T-cell (primary cell): ENCODE measurements at places on chromosomes 2 and 18. TPM values are rescaled to one million over a fixed set of nuclear protein-coding genes. Genes with fewer than 3 reads are reported as not detected.

CCT7 gene
- 210 TPM for total RNA-seq

SERPINE2 gene
- 2.0 TPM for total RNA-seq

IL1R2 gene
- total RNA-seq = 0.59 TPM

IL1B gene
- total RNA-seq = 1.1 TPM

ALPI gene
- not detected for total RNA-seq

ALKAL2 gene
- total RNA-seq = not detected

TUBA3E gene
- not detected for total RNA-seq

MEIS1 gene
- total RNA-seq = 3.4 TPM

- no peak overlapping the region for H3K4me3 ChIP-seq
- no peaks in the 10 kb centered on the region for H3K4me1 ChIP-seq
Measured at GRCh38 chr2:175874291-175874690, 127.8 kb downstream of the LNPK start.

DNA sequence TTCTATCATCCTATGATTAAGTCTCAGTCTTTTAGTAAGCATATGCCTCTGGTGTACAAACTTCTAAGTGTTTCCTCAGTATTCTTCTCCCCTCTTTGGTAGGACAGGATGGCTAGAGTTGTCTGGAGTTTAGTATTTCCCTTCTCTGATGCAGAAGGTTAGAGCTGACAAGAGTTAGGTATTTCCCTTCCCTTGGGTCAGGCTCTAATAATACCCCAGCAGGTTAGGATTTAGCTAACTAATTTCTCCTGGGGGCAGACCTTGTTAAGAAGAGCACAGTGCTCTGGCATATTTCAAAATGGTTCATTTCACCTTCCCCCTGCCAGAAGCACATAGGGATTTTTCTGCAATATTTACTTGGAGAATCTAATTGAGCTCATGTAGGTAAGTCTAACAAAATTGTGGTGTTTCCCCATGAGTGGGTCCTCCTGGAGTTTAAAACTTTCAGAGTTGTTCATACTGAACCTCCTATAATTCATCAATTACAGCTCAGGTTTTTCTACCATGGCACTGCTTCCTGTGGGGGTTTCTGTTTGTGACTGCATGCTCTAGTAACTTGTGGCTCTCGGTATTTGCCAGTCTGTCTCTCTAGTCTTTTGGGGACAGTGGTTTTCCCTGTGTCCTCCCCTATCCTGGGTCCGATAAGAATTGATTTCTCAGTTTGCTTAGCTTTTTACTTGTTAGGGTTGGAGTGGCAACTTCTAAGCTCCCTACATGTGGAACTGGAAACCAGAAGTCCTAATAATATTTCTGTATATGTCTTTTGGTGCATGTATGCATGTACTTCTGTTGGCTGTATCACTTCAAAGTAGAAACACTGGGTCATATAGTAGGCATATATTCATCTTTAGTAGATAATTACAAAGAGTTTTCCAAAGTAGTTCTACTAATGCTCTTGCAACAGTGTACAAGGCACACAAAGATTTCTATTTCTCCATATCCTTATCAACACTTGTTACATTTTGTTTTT, 77.7 kb downstream of the GDF7 start:
- H3K36me3 ChIP-seq = no peaks in the 10 kb centered on the region
- H3K4me3 ChIP-seq = no peak overlapping the region
- no peak overlapping the region for H3K27ac ChIP-seq

DNA sequence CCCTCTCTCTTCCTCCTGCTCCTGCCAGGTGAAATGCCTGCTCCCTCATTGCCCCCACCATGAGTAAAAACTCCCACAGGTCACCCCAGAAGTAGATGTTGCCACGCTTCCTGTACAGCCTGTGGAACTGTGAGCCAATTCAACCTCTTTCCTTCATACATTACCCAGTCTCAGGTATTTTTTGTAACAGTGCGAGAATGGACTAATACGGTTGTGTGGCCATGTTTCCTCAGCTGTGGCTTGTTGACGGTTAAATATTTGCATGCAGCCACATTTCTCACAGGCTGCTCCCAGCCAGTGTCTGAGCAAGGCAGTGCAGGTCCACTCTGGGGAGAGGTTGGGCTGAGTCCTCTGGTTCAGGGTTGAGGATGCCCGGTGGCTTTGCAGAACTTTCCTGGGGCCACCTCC, 27.8 kb upstream of the COPS8 start:
- no peak for DNase-seq
- no peaks in the 10 kb centered on the region for H3K36me3 ChIP-seq
- H3K27ac ChIP-seq = no peak overlapping the region
- no peaks in the 10 kb centered on the region for H3K4me1 ChIP-seq
- H3K27me3 ChIP-seq = no peaks in the 10 kb centered on the region

GRCh38 chr2:7844414-7844965, 837.4 kb upstream of the ID2 start:
- H3K4me1 ChIP-seq = no peaks in the 10 kb centered on the region
- no peak overlapping the region for H3K4me3 ChIP-seq
- H3K27ac ChIP-seq = no peak overlapping the region
- H3K36me3 ChIP-seq = no peaks in the 10 kb centered on the region
- no peaks in the 10 kb centered on the region for H3K27me3 ChIP-seq

DNA sequence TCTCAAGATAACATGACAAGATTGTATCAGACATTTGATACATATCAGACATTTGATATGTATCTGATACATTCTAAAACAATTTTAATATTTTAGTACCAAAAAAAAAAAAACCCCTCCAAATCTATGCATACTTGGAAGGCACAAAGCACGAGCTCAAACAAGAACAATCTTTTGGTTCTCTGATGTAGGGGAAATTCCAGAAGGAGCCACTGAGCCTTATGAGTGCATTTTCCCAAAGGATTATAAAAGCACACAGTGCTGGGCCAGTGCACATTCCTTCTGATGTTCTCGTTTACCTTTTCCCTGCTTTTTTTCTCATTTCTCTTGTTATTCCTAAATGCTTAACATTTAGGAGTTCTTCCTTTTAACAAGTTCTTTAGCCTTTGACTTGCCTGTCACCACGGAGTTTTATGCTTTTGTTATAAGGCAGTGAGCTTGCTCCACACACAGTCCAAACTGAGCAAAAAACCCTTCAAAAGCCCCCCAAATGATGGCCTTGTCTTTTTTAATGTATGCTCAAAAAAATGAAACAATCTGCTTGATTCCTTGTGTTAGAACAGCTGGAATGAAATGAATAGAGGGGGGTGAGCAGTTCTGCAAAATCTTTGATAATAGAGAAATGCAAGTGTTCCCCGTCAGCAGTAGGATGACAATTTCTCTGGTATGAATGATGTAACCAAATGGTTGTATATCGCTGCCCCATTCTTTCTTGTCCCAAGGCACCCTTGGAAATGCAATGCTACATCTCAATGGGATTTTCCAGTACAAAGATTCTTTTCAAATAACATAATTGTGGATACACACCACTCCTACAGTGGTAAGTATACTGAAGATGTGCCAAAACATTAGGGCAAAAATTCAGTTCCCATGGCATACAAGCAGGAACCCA, 597.2 kb upstream of the ZEB2 start:
- no peak overlapping the region for H3K27ac ChIP-seq
- no peaks in the 10 kb centered on the region for H3K36me3 ChIP-seq
- H3K27me3 ChIP-seq = no peaks in the 10 kb centered on the region
- DNase-seq = no peak
- no peak overlapping the region for H3K4me3 ChIP-seq

- H3K4me3 ChIP-seq = no peak overlapping the region
- peak overlapping the region; percentile 21 for H3K27ac ChIP-seq
- no peaks in the 10 kb centered on the region for H3K27me3 ChIP-seq
- H3K4me1 ChIP-seq = peaks cover 38% of the 10 kb centered on the region
- H3K36me3 ChIP-seq = no peaks in the 10 kb centered on the region
Measured at GRCh38 chr2:105827351-105828096, 82.8 kb downstream of the NCK2 start.

- no peaks in the 10 kb centered on the region for H3K4me1 ChIP-seq
- no peaks in the 10 kb centered on the region for H3K36me3 ChIP-seq
- peaks cover 31% of the 10 kb centered on the region for H3K27me3 ChIP-seq
Measured at GRCh38 chr2:20135631-20136050, 84.2 kb upstream of the LAPTM4A start.

- no peak overlapping the region for H3K4me3 ChIP-seq
- no peak overlapping the region for H3K27ac ChIP-seq
- H3K4me1 ChIP-seq = no peaks in the 10 kb centered on the region
- H3K27me3 ChIP-seq = no peaks in the 10 kb centered on the region
- DNase-seq = no peak
Measured at GRCh38 chr2:152489364-152489763, 154.4 kb downstream of the FMNL2 start.

- DNase-seq = no peak
- H3K36me3 ChIP-seq = no peaks in the 10 kb centered on the region
- H3K4me3 ChIP-seq = no peak overlapping the region
- no peaks in the 10 kb centered on the region for H3K27me3 ChIP-seq
- no peaks in the 10 kb centered on the region for H3K4me1 ChIP-seq
Measured at GRCh38 chr2:6423944-6424343, 441.8 kb downstream of the CMPK2 start.

DNA sequence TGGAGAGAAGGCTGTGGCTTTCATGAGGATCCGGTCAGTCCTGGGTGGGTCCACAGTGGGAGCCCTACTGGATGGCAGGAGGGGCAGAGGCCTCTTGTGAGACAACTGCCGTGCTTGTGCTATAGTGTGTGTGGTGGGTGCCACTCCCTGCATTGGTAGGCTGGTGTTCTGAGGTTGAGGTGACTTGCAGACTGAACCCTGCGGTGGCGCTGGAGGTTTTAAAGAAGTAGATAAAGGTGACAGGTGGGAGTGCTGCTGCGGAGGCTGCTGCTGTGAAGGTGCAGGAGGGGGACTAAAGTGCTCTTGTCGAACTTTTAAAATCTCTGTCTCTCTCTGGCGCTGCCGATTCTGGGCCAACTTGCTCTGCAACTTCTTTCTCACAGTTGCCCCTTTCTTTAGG, 29.7 kb downstream of the INO80D start:
- no peaks in the 10 kb centered on the region for H3K4me1 ChIP-seq
- no peak overlapping the region for H3K4me3 ChIP-seq
- no peaks in the 10 kb centered on the region for H3K27me3 ChIP-seq
- H3K27ac ChIP-seq = no peak overlapping the region

- no peak overlapping the region for H3K27ac ChIP-seq
- no peaks in the 10 kb centered on the region for H3K4me1 ChIP-seq
- H3K27me3 ChIP-seq = no peaks in the 10 kb centered on the region
- H3K36me3 ChIP-seq = no peaks in the 10 kb centered on the region
Measured at GRCh38 chr18:28045176-28045810, 131.6 kb downstream of the CDH2 start.

DNA sequence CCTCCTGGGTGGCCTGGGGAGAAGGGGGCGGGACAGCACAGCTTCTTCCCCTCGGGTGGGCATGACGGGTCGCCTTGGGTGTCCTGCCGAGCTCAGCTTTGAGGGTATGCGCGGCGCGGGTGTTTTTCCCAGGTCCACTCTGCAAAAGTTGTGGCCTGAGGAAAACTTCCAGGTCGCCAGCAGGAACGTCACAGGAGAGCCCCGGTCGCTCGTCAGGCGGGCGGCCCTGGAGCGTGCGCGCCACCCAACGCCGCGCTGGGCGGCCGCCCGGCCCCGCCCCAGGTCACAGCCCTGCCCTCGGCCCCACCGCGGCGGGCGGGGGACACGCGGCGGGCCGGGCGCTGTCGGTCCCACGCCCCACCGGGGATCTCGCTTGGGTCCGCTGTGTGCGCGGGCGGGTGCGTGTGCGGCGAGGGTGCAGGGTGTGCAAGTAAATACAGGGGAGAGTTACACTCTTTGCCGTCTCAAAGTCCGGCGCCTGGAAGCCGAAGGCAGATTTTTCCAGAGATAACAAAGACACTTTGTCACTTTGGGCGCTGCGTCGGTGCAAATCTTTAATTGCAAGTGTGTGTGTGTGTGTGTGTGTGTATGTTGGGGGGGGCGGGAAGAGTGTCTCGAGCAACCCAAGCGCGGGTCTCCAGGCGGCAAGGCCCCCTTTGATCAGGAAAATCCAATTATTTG, 616 bp upstream of the SP5 start:
- no peak for DNase-seq
- H3K4me3 ChIP-seq = peak overlapping the region; percentile 45
- no peaks in the 10 kb centered on the region for H3K36me3 ChIP-seq
- H3K27ac ChIP-seq = no peak overlapping the region

GRCh38 chr2:193556766-193557470, 1362.2 kb upstream of the TMEFF2 start:
- H3K4me3 ChIP-seq = no peak overlapping the region
- H3K4me1 ChIP-seq = no peaks in the 10 kb centered on the region
- no peaks in the 10 kb centered on the region for H3K27me3 ChIP-seq
- no peak for DNase-seq

GRCh38 chr2:217893440-217893839, 109.4 kb downstream of the TNS1 start:
- no peaks in the 10 kb centered on the region for H3K27me3 ChIP-seq
- no peaks in the 10 kb centered on the region for H3K36me3 ChIP-seq
- no peak overlapping the region for H3K4me3 ChIP-seq

GRCh38 chr2:71353248-71353647, 21.7 kb downstream of the ZNF638 start:
- H3K36me3 ChIP-seq = peaks cover 29% of the 10 kb centered on the region
- DNase-seq = no peak
- H3K4me1 ChIP-seq = peaks cover 5% of the 10 kb centered on the region
- no peaks in the 10 kb centered on the region for H3K27me3 ChIP-seq

DNA sequence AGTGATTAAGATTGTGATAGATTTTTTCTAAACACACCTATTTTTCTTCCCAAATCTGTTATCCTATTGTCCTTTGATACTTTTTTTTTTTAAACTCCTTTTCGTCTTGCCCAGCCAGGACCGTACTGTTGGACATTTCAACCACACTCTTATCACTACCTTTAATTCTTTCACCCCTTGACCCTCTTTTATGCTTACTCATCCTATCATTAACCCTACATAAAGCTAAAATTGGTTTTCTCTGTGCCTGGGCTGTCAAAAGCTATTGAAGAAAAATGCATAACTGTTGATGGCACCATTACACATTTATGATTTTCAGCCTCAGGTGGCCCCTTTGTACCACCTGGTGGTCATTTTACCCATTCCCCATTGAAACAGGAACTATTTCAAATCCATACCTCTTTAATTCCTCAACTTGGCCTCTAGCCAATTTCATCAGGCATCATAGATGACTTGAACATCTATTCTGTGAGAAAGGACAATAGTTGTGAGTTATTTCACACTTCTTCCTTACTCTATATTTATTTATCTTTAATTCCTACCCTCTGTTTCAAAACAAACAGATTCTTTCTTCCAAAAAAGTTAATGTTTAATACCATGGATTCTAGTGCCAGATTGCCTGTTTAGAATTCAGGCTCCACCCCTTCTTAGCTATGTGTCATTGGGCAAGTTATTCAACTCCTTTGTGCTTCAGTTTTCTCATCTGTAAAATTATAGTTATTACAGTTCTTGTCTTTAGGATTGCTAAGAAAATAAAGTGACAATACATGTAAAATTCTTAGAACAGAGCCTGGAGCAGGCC, 258.6 kb downstream of the CAMKMT start:
- no peak overlapping the region for H3K4me3 ChIP-seq
- H3K27ac ChIP-seq = no peak overlapping the region
- peaks cover 26% of the 10 kb centered on the region for H3K4me1 ChIP-seq
- no peak for DNase-seq

GRCh38 chr2:221502270-221503010, 69.7 kb downstream of the EPHA4 start:
- H3K27me3 ChIP-seq = no peaks in the 10 kb centered on the region
- H3K27ac ChIP-seq = no peak overlapping the region
- H3K36me3 ChIP-seq = no peaks in the 10 kb centered on the region

GRCh38 chr18:69626643-69627242, 226.1 kb downstream of the DOK6 start:
- no peak for DNase-seq
- H3K27ac ChIP-seq = no peak overlapping the region
- H3K4me1 ChIP-seq = no peaks in the 10 kb centered on the region
- no peaks in the 10 kb centered on the region for H3K36me3 ChIP-seq
- no peaks in the 10 kb centered on the region for H3K27me3 ChIP-seq
- H3K4me3 ChIP-seq = no peak overlapping the region
